Stimulated activated CD4-positive, alpha-beta T cell treated with anti-CD3 and anti-CD28 coated beads, Interleukin-1b, Interleukin-23, amount 100 ng/mL, for 1 hour (primary cell): ENCODE measurements at places on chromosomes 12 and 14.

DNA sequence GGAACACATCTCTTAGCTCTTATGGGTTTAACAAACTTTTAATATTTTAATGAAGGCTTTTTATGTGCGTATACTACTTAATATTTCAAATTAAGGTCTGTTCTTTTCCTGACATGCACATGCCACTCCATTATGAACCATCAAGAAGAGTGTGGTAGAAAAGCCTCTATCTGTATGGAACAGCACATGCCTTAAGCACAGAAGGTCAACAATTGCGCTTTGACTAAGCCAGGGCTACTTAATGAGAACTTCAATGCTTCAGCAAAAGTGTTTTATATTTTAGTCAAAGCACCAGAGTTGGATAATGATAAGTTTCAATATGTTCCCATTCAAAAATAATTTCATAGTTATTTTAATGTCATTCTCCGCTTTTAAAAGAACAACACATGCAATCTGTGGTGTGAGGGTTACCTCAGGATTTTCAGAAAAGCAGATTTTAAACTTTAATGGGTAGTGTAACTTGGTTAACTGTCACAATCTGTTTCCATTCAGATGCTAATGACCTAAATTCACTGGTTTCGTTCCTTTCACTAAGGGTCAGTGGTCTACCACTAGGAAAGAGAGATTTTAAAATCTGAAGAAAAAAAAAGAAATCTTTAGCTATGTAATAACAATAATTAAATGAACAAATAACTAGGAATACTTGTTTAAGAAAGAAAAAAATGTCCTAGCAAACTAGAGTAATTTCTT is 193.4 kb upstream of the NOVA1 start:
- no peak for DNase-seq

GRCh38 chr14:43172899-43173548 is 1334.1 kb downstream of the FSCB start:
- no peak for DNase-seq

GRCh38 chr12:107399046-107399445 is 286.6 kb upstream of the PWP1 start:
- no peak for DNase-seq

GRCh38 chr12:94707892-94708291 is 57.5 kb upstream of the TMCC3 start:
- DNase-seq, result no peak

- no peak for DNase-seq
Observed at GRCh38 chr12:3882896-3883564, 9.8 kb upstream of the PARP11 start.

DNA sequence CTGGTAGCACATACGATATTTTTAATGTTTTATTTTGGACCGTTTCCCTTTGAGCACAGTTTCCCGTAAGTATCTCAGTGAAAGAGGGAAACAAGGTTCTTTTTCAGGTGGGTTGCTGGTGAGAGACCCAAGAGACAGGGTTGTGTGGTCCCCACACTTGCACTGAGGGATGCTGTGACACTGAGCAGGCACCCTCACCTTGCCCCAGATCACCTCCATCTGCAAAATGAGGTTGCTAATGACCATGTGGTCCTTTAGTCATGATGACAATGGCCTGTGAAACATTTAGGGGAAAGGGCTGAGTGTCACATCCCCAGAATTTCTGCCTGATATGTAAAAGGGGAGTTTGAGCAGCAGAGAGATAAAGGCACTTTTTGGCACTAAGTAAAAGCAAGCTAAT is 4.3 kb downstream of the CCND2 start:
- no peak for DNase-seq

GRCh38 chr14:91257328-91258010 is 13.0 kb upstream of the GPR68 start:
- no peak for DNase-seq

DNA sequence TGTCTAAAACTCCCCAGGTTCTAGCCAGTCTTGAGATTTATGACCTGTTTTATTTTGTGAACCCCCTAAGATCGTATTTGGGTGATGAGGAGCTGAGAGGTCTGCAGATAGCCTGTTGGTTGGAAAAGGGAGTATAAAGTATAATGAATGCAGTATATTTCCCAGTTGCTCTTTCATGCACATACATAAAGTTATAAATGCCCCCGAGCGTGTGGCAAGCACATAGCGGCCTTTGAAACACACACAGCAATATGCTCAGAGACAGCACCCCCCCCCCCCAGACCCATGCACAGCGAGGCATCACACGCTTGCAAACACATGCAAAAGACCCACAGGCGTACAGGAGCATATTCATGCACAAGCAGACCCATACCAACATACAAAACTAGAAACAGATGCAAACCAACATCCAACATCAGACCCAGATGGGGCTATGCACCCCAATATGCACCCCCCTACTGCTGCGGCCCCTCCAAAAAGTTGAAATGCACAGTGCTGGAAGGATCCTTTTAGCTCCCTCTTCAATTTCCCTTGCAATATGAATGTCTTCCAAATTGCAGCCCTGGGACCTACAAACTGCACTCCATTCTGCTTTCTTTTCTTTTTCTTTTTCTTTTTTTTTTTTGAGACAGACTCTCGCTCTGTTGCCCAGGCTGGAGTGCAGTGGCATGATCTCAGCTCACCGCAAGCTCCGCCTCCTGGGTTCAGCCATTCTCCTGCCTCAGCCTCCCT is 82.2 kb upstream of the TBX3 start:
- DNase-seq, result no peak

DNA sequence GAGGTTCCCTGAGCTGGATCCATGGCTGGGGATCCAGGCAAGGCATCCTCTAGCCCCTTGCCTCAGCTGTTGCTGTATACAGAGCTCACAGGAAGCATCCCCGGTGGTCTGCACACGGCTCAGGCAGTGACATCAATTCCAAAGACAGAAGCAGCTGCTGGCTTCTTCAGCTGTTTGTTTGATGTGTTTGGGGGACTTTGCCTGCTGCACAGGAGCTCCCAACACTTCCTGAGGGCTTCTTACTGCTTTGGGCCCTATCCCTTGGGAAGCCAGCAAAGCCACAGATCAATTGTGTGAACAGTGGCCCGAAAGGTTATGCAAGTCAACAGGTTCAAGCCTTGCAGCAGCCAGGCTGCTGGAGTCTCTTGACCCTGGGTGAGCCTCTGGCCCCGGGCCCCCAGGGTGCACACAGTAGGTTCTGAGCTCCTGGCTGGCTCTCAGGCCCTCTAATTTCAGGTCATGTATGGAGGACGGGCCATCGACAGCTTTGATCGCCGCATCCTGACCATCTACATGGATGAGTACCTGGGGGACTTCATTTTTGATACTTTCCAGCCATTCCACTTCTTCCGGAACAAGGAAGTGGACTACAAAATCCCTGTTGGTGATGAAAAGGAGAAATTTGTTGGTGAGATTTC is 42.6 kb downstream of the CCDC92 start:
- DNase-seq, result no peak

GRCh38 chr12:31316891-31317290 is 9.1 kb downstream of the SINHCAF start:
- no peak for DNase-seq

DNA sequence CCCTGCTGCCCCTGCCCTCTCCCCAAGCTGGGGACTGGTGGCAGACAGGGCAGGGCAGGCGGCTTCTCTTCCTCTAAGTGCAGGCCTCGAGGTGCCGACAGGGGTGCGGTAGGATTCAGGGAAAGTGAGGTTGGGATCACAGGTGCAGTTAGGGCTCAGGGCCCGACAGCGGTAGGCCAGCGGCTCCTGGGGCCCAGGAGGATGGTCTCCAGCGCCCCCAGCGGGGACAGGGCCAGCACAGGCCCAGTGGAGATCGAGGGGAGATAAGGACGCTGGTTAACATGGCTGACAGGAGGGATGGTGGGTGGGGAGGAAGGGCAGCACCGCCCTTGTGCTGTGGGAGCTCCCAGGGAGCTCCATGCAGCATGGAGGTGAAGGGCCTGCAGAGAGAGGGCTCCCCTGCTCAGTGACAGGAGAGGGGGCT is 935 bp upstream of the CRIP1 start:
- DNase-seq, result no peak

GRCh38 chr12:83826112-83826511 is 1086.5 kb downstream of the SLC6A15 start:
- DNase-seq, result no peak

- no peak for DNase-seq
Observed at GRCh38 chr14:89435492-89435891, 18.5 kb upstream of the FOXN3 start.

DNA sequence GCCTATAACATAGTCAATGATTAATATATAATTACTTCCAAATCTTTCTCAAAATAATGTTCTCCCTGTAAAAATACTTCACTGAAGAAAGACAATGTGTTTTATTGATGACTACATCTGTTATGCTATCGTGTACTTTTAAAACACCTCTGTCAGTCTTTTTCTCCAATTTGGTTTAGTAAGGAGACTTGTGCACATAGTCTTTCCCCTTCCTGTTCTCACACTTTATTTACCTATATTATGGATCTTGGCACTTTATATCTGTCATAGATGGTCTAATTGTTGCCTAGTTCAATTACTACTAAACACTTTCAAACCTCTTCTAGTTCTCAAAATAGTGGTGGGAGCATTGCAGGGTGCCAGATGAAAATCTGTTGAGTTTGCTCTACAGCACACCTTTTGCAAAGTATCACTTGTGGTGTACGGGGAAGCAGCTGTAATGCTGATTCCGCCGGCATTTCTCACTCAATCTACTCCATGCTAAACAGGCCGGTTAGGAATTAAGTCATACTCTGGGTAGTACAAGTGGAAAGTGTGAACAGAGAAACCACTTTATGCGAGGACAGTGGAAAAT is 1.1 kb upstream of the INSM2 start:
- no peak for DNase-seq

DNA sequence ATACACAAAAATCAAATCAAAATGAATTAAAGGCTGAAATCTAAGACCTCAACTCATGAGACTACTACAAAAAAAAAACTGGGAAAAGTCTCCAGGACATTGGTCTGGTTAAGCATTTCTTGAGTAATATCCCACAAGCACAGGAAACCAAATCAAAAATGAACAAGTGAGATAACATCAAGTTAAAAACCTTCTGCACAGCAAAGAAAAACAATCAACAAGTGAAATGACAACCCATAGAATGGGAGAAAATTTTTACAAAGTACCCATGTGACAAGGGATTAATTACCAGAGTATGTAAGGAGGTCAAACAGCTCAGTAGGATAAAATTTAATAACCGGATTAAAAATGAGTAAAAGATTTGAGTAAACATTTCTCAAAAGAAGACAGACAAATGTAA is 338.7 kb downstream of the SLC16A7 start:
- no peak for DNase-seq
